ENCODE measurements at places on chromosomes 2 and 18.

DNA sequence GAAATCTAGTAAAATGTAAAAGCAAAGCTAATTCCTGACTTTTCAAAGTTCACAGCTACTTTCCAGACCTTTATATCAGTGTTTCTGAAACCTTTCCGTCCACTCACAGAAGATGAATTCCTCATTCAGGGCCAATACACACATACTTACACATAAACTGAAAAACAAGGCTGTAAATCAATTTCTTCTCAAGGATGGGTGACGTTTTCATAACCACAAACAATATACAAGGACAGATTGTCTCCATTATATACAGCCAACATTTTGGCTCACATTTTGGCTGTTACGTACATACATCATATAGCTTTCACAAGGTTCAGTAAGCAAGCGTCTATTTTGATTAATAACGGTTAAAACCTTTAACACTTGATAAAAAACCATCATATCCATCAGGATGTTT, 1.4 kb downstream of the RPRD1A start:
- no peak for DNase-seq

- DNase-seq, result no peak
Measured at GRCh38 chr2:113190871-113191270, 17.1 kb downstream of the PSD4 start.

- no peak for DNase-seq
Measured at GRCh38 chr2:172768401-172768800, 32.8 kb downstream of the RAPGEF4 start.

DNA sequence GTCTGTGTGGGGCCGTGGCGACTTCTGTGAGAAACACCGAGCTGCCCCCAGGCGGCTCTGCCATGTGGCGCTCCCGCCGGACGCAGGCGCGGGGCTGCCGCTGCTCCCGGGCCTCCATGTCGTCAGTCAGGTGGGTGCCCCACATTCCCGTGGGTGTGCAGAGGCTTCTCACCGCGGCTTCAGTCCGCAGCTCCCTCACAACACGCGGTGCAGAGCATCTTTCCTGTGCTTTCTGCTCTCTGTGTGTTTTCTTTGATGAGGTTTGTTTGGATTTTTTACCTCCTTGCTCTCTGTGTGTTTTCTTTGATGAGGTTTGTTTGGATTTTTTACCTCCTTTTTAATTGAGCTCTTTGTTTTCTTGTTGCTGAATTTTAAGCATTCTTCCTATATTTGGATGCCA, 13.0 kb downstream of the AQP12A start:
- DNase-seq, result peak; percentile 10

- no peak for DNase-seq
Measured at GRCh38 chr18:75406491-75407445, 20.7 kb downstream of the SMIM21 start.

DNA sequence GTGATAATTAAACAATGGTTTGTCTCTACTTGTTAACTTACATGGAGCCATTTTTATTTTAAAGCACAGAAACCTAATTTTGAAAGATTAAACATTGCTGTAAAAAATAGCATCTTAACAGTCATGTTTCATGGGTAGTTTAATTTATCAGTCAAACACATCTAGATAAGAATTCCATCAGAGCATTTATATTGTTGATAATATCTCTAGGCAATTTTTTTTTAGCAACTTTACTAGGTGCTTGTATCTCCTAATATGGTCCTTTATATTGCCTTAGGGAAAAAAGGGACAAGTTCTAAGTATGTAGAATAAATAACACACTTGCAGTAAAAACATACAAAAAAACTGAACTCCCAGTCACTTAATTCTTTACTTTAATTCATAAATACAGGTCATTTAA, 863 bp downstream of the CSRNP3 start:
- DNase-seq, result no peak

GRCh38 chr18:7221424-7222155, 9.3 kb upstream of the LRRC30 start:
- DNase-seq, result no peak

GRCh38 chr2:216391401-216391800, 19.1 kb upstream of the MARCHF4 start:
- DNase-seq, result no peak

GRCh38 chr2:236211296-236211695, 43.1 kb upstream of the GBX2 start:
- no peak for DNase-seq

GRCh38 chr2:238239863-238240756, at the start of gene HES6:
Gene HES6, minus strand, starts transcription at chr2:238240038. Its CDS starts 133 bp downstream, at chr2:238239905.
- peak; percentile 75 for DNase-seq

DNA sequence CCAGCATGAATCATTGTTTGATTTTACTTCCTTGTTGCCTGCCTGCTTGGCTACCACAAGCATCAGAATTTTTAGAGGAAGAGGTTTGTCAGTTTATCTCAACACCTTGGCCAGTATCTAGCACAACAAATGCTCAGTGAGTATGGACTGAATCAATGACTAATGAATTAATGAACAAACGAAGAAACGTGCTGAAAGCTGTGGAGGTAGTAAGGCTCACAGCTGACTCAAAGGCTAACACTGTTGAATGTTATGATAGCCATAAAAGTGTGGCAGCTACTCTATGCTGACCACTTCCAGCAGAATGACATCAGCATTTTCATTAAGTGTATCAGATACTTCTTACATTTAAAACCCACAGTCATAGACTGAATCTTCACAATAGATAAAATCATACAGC, 543.4 kb downstream of the IRS1 start:
- no peak for DNase-seq

DNA sequence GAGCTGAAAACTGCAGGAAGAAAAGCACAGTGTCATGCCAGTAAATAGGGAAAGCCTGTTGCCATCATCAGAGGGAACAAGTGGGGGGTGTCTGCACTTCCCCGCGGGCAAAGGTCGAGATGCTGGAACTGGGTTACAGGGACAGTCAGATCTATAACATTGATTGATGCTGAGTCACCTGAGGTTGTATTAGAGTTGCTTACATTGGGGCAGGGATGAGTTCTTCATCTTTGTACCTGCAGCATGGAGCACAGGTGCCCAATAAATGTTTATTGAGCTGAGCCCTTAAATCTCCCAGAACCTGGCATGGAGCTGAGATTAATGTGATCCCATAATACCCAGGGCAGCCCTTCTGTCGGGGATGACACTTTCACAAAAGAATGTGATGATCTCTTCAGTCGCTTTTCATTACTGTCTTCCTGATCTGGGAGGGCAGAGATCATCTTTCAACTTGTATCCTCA, 5.9 kb upstream of the RNF152 start:
- no peak for DNase-seq

DNA sequence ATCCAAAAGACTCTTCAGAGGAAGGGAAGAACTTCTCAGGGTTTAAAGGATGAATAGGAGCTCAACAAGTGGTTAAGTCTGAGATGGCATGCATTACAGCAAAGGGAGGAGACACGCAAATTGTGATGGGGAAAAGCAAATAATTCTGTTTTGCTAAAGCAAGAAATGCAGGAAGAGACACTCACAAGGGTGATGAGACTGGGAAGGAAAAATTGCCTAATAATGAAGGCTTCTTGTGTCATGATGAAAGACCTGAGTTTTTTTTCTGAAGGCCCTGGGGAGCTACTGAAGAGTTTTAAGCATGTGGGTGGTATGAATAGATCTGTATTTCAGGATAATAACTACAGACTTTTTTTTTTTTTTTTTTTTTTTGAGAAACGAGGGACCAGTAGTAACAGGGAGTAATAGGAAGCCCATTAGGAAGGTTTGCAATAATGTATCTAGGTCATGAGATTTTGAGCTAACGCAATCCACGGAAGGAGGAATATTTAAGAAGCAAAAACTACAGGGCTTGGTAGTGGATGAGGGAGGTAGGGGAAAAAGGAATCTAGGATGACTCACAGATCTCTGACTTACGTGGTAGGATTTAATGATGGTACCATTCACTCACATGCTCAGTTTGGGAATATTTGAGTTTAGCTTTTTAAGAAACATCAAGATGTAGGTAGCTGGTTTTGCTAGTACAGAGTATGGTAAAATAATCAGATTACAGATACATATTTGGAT, 16.0 kb upstream of the SERPINB3 start:
- DNase-seq, result no peak

GRCh38 chr2:168524005-168524404, 67.9 kb downstream of the CERS6 start:
- DNase-seq, result no peak

GRCh38 chr2:238754259-238754658, 93.6 kb upstream of the TWIST2 start:
- DNase-seq, result no peak

- no peak for DNase-seq
Measured at GRCh38 chr2:817336-818015, 133.2 kb upstream of the SNTG2 start.

GRCh38 chr2:209766613-209767012, 5.0 kb upstream of the UNC80 start:
- no peak for DNase-seq

GRCh38 chr2:9303528-9304225, 97.1 kb downstream of the ASAP2 start:
- no peak for DNase-seq

Data from stimulated activated CD4-positive, alpha-beta T cell treated with anti-CD3 and anti-CD28 coated beads, Interleukin-1b, Interleukin-23, amount 100 ng/mL, for 24 hours (primary cell).